ENCODE measurements at places on chromosomes 1 and 21.
A peak's percentile ranks its signal among the peaks of the same experiment; 100 is the strongest.

- DNase-seq, result no peak
Measured at GRCh38 chr21:41706263-41706639, 60.6 kb downstream of the RIPK4 start.

GRCh38 chr1:159468321-159468720, 28.8 kb downstream of the OR10J1 start:
- no peak for DNase-seq

DNA sequence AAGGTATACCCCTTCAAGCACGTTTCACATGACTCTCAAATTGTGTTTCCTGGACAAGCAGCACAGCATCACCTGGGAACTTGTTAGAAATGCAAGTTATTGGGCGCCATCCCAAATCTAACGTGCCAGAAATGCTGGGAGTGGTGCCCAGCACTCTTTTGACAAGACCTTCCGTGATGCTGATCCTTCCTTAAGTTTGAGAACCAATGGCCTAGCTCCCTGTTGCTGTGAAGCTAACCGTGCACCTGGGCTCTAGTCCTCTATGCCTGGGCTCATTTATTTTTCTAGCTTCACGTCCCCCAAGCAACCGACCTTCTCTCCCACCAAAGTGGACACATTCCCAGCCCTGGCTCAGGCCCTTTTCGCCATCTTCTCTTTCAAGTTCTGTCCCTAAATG, 4.3 kb downstream of the BEST4 start:
- DNase-seq, result no peak

GRCh38 chr1:1211541-1212441, 2.2 kb downstream of the TNFRSF4 start:
- no peak for DNase-seq

- no peak for DNase-seq
Measured at GRCh38 chr1:156114919-156115513, 505 bp downstream of the LMNA start.

- peak; percentile 17 for DNase-seq
Measured at GRCh38 chr1:200625381-200625824, 4.9 kb upstream of the KIF14 start.

DNA sequence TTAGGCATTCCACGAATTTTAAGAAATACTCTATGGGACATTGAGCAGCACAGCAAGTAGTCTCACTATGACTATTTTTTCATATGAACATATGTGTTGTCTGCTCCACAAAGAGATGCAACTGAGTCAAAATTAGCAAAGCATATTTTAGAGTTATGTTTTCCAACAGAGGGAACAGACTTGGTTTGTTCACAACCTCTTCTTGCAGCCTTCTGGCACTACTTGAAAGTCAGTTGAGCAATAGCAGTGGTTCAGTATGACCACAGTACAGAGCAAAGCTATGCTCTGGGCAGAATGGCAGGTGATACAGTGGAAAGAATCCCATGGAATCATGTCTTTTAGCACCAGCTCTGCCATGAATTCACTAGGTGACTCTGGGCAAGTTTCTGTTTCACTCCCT, 5.2 kb downstream of the CCN1 start:
- DNase-seq, result no peak

All from GM12892 (cell line).